ENCODE measurements at places on chromosomes 2 and 18.
A peak's percentile ranks its signal among the peaks of the same experiment; 100 is the strongest.

GRCh38 chr2:235433860-235434259 is 60.0 kb upstream of the AGAP1 start:
- peak; percentile 69 for DNase-seq

DNA sequence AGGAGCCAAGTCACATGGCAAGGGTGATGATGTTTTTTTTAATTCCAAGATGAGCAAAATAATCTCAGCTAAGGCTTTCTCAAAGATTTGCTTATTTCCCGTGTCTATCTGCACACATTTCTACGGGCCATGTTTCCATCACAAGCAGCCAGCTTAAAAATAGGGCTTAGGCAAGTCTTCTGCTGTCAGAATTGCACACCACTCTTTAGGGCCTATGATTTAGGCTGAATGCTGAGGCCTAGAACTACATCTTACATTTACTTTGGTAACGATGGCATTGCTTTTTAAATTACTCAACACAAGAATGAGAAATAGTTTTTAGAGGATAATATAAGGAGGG is 144.2 kb downstream of the RNF144A start:
- no peak for DNase-seq

GRCh38 chr2:118348380-118349034 is 260.2 kb downstream of the INSIG2 start:
- no peak for DNase-seq

GRCh38 chr2:127275356-127275755 is 18.6 kb downstream of the ERCC3 start:
- DNase-seq = no peak

GRCh38 chr18:49371786-49372185 is 88.7 kb downstream of the DYM start:
- DNase-seq = no peak

- no peak for DNase-seq
Observed at GRCh38 chr18:28768791-28769768, 592.1 kb upstream of the CDH2 start.
